ENCODE measurements at places on chromosomes 12 and 14. TPM values are rescaled to one million over a fixed set of nuclear protein-coding genes. Genes with fewer than 3 reads are reported as not detected.

- peak; percentile 50 for DNase-seq
These were observed 58.9 kb upstream of the EEA1 start for GRCh38 chr12:92987846-92988621.

Gene GPR68
- total RNA-seq, result 0.81 TPM

DNA sequence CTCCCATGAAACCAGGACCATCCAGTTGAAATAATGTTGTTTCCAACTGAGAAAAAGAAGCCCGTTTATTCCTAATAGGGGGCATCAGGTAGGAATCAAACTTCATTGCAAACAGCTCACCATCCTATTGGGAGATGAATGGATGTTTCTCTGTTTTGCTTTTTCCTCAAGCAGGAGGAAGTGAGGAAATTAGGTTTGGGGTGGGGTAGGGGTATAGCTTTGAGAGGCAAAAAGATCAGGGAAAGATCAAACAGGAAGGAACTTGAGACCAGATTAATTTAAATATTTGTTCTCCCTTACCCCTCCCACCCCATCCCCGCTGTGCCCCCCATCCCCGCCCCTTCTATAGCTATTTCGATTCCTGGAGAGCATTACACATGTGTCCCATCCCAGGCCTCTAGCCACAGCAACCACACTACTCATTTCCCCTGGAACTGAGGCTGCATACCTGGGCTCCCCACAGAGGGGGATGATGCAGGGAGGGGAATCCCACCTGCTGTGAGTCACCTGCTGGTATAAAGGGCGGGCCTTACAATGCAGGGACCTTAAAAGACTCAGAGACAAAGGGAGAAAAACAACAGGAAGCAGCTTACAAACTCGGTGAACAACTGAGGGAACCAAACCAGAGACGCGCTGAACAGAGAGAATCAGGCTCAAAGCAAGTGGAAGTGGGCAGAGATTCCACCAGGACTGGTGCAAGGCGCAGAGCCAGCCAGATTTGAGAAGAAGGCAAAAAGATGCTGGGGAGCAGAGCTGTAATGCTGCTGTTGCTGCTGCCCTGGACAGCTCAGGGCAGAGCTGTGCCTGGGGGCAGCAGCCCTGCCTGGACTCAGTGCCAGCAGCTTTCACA is at the start of gene IL23A:
Gene IL23A (plus strand): TSS at position 577 of the 850 bp plus-strand sequence. CDS start 161 bp downstream, at position 738.
- DNase-seq, result peak; percentile 71

- DNase-seq, result no peak
These were observed 42.5 kb downstream of the CCNK start for GRCh38 chr14:99523704-99524055.

Gene TCL1B
- not detected for total RNA-seq

Gene PROX2
- 0.27 TPM for total RNA-seq

- no peak for DNase-seq
These were observed 114.2 kb downstream of the TTC6 start for GRCh38 chr14:37709419-37710195.

Gene SLC17A8
- total RNA-seq, result not detected

Gene ADAM21
- 0.27 TPM for total RNA-seq

Gene FOXG1
- total RNA-seq, result not detected

DNA sequence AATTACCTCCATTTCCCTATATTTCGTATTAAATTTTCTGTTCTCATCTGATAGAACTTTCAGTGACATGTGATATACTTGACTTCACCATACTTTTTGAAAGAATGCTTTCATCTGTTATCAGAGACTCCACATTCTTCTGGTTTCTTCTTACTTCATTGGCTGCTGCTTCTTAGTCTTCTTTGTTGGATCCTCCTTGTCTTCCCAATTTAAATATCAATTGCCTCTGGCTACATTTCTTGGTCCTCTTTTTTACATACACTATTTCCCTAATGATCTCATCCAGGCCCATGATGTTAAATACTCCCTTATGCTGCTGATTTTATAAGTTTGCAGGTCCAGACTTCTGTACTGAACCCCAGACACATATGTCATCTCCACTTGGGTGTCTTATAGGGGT is 22.0 kb downstream of the OR5AU1 start:
- DNase-seq, result no peak

GRCh38 chr14:23387916-23388882 is 11.4 kb downstream of the CMTM5 start:
- no peak for DNase-seq

Gene KCNH3
- 2.2 TPM for total RNA-seq

GRCh38 chr14:51848120-51848519 is 12.3 kb upstream of the GNG2 start:
- no peak for DNase-seq

Gene PMEL
- total RNA-seq, result 1.3 TPM

- no peak for DNase-seq
These were observed 45.7 kb downstream of the TEAD4 start for GRCh38 chr12:3004655-3005565.

GRCh38 chr14:75559451-75560222 is 18.8 kb upstream of the FLVCR2 start:
- DNase-seq, result peak; percentile 71

Gene RHEBL1
- 2.7 TPM for total RNA-seq

DNA sequence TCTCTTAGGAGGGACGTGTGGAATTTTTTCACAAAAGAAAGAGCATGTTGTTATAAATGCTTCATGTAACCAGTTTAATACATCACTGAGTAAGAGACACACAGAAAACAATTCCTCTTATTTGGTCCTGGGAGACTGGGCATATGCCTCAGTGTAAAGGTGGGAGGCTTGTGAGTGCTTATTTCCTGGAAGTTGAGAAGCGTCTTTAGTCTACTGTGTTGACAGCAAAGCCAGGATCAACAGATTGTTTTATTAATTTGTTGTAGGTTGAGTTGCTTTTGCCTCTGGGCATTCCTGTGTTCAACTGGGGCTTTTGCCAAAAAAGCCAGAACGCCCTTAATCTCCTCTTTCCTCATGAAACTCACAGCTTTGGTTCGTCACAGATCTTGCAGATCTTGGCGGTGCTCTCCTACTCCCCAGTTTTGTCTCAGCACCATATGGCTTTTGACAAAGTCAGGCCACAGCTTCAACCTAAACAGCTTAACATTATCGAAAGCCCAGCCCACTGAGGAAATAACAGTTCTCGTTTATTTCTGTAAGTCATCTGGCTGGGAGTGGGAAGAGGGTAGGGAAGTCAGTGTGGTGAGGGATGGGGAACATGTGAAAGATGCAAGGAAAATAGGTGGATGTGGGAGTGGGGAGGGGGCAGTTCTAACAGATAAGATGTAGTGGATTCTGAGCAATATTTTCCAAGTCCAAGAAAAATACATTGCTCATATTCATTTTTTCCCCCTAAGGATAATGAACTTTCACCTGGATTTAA is 227.2 kb downstream of the DACT1 start:
- no peak for DNase-seq

- no peak for DNase-seq
These were observed 513 bp downstream of the PFDN5 start for GRCh38 chr12:53295891-53296219.

DNA sequence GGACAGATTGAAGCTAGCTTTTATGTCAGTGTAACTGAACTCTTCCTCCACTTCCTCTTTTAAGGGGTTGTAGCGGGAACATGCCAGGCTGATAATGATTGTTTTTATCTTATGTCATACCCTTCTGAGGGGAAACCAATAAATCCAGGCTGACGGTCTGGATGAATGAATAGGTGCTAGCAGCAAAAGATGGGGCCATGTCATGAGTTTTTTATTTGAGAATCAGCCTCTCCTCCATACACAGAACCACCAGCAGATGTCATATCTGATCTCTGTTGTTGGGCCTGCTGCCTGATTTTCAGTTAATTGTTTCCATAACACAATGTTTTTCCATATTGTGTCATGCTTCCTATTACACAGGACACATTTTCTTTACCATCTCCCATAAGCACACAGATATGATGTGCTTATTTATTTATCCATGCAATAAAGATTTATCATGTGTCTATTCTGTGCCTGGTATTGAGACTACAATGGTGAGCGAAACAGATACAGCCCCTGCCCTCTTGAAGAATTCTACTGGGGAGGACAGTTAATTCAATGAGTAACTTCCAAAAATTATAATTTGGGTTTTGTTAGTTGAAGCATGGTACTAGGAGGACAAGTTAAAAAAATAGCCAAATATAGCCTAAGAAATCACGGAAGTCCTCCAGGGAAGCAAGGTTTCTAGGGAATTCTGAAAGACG is 33.6 kb upstream of the CRY1 start:
- DNase-seq, result no peak

Gene ADCY4
- total RNA-seq, result 3.8 TPM

DNA sequence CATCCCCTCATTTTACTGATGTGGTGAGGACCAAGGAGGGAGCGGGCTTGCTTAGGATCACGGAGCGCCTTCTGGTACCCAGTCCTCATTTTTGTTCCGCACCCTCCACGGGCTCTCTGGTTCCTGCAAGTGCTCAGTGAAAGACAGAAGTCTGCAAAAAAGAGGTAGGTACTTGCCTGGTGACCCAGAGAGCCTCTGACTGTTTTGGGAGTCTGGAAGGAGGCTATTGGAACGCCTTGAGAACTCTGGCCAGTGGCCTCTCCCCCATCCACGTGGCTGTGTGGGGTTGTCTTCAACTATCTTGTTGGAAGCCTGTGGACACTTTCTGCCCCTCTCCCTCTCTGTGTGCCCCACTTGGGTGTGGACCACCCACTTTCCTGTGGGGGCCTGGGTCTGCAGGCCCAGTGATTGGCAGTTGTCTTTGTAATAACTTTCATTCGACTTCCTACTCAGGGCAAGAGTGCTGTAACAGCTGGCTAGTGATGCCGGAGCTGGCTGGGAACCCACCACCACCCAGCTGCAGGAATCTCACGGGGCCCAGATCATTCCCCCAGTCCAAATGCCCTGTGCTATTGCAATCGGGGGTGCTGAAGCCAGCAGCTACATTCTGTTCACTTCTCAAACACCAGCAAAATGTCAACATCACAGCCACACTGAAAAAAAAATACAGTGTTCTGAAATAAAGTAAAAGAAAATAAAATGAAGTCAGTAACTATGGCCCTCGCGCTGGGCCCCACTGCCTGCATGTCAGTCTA is 122.8 kb downstream of the PRMT8 start:
- DNase-seq, result no peak

Gene PGAM5
- 61.7 TPM for total RNA-seq

- DNase-seq, result peak; percentile 29
These were observed 626 bp downstream of the TXNDC16 start for GRCh38 chr14:52551696-52552062.

- no peak for DNase-seq
These were observed 56.5 kb downstream of the HSPB8 start for GRCh38 chr12:119235197-119235751.

DNA sequence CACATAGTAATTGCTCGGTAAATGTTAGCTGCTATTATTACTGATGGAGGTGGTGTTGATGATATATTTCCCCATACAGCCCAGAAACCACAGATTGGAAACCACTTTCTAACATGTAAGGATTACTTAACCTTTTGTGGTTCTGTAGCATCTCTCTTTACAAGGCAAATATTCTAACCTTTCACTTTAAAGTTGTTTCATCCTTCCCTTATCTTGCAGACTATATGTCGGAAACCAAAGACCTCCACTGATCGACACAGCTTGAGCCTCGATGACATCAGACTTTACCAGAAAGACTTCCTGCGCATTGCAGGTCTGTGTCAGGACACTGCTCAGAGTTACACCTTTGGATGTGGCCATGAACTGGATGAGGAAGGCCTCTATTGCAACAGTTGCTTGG is 75.8 kb downstream of the FRMD6 start:
- no peak for DNase-seq

Gene HOXC6
- total RNA-seq, result not detected

DNA sequence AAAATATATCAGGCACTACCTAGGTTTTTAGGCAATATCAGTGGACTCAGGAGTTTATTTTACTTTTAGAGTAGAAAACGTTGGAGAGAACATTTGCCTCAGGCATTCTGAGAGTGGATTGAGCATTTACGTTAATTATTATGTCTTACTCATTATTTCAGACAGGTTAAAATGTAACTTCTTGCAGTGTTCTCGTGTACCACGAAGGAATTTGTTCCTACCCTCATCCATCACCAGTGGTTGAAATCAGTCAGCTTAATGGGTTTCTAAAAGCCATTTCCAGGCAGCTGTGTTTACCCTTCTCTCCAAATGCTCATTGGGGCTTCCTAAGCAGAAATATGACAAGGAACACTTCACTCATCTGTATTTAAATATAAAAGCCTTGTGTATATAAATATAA is 9.1 kb upstream of the LDHB start:
- DNase-seq, result no peak

GRCh38 chr14:105495990-105496830 is 5.2 kb downstream of the TEDC1 start:
- no peak for DNase-seq

Gene TIMELESS
- 6.7 TPM for total RNA-seq

DNA sequence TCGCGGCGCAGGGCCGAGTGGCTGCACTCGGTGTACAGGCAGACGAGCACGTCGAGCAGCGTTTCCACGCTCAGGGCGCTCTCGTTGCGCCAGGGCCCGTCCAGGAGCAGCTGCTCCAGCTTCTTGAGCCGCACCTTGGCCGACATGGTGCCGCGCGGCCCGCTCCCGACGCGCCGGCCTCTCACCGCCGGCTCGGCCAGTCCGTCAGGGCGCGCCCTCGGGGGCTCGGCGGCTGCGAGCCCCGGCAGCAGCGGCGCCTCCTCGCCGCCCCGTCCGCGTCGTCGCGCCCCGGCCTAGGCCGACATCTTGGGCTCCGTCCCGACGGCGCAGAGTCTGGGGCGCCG is 349 bp downstream of the CDC42BPB start:
- no peak for DNase-seq

DNA sequence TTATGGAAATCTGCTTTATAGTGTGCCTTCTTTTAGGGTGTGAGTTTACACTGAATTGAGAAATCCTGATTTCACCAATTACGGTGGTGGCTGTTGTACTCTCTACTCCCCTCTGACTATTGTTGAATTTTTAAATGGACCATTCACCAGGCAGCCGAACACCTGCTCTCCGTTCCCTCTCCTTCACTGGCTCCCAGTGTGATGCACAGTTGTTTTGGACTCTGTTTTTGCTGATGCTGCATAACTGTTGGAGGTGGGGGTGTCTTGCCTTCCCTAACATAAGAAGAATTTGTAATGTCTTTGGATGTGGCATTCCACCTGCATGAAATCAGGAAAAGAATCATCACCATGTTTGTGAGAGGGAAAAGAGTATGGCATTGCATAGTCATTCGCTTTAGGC is 341.2 kb downstream of the SNAPC1 start:
- DNase-seq, result no peak

DNA sequence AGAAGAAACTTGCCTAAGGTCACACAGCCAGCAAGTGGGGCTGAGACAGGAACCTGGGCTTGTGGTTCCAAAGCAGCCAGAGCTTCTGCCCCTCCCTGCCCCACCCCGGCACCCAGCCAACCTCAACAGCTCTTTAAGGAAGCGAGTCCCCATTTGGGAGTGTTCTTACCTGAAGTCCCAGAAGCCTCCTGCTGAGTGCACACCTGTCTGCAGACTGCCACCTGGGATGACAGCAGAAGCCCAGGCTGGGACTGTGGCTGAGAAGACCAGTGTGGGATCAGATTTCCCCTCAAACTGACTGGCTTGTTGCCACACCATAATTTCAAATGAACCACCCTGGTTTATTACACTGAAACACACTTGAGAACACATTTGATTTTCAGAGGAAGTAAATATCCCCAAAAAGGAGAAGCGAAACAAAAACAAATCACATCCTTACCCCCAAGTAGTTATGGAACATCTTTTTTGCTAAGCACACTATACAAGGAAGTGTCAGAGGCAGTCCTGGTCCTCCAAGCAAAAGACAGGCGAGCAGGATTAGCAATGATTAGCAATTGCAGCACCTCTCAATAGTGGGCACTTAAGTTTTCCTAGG is 6.3 kb upstream of the RIN3 start:
- DNase-seq, result no peak

GRCh38 chr14:36553656-36554260 is 28.7 kb downstream of the NKX2-8 start:
- peak; percentile 59 for DNase-seq

Gene HVCN1
- total RNA-seq, result 8.6 TPM

Gene WSCD2
- 0.27 TPM for total RNA-seq
